ENCODE measurements at places on chromosomes 4 and X.

GRCh38 chr4:153413842-153414241 lies 52.3 kb upstream of the TMEM131L start:
- DNase-seq: no peak

GRCh38 chrX:43373032-43373431 lies 283.1 kb upstream of the MAOA start:
- DNase-seq: peak; percentile 0

- DNase-seq: no peak
Observed at GRCh38 chr4:4271912-4272311, 18.0 kb downstream of the LYAR start.

- DNase-seq: peak; percentile 82
Observed at GRCh38 chr4:169619518-169619957, 840 bp upstream of the CLCN3 start.

DNA sequence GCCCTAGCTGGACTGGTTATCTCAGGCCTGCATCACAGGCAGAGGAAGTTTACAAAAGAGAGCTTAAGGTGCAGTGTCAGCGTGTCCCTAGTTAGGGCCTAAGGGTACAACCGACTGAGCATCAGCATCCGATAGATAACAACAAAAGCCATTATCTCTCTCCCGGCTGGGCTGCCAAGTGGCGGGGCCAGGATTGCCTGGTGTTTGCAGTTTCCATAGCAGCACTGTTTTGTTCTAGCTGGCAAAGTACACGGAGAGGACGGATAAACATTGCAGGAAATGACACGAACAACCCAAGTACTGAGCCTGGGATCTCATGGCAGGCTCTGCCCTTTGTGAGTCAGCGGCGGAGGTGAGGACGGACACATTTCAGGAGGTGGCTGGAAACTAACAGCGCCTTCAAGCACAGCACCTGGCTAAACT lies 104.7 kb upstream of the NOCT start:
- peak; percentile 94 for DNase-seq

DNA sequence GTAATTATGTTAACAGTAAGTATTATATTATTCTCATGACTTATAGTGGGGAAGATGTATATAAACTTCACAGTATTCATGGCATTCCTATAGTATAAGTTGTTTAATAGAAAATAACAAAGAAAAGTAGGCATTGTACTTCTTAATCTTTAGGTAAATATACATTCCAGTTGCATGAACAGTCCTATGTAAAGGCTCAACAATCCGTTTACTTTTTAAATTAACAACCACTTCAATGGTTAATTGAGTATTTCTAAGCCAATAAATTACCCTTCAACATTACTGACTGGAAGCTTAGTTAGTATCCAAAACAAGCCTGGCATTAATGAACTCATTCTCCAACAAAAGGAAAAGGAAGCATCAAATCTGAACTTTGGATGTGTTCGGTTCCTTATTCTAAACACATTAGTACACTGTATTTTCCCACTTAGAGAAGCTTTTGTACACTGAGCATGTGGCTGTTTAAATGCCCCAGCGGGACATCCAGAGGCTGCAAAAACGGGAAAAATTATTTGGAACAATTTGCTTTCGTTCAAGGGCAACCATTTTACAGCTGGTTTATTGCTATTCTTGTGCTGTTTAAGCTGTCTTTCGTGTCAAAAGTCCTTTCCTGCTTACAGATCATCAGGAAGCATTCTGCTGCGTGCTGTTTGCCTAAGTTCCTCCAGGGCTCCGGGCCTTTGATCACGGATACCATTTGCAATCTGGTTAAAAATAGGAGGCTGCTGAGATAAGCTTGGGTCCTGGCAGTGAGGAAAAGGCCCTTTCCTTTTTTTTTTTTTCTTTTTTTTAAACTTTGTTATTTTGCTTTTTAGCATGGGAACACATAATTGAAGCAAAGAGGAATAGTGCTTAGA lies 460.3 kb downstream of the SPRY1 start:
- peak; percentile 31 for DNase-seq

GRCh38 chr4:90503677-90504076 lies 376.5 kb downstream of the CCSER1 start:
- DNase-seq: no peak

DNA sequence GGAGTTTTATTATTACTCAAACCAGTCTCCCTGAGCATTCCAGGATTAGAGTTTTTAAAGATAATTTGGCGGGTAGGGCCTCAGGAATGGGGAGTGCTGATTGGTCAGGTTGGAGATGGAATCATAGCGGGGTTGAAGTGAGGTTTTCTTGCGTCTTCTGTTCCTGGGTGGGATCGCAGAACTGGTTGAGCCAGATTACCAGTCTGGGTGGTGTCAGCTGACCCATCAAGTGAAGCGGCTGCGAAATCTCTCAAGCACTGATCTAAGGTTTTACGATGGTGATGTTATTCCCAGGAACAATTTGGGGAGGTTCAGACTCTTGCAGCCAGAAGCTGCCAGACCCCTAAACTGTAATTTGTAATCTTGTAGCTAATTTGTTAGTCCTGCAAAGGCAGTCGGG lies 25.1 kb upstream of the SETD7 start:
- DNase-seq: peak; percentile 55

GRCh38 chrX:9874483-9874882 lies 88.3 kb downstream of the SHROOM2 start:
- peak; percentile 71 for DNase-seq

DNA sequence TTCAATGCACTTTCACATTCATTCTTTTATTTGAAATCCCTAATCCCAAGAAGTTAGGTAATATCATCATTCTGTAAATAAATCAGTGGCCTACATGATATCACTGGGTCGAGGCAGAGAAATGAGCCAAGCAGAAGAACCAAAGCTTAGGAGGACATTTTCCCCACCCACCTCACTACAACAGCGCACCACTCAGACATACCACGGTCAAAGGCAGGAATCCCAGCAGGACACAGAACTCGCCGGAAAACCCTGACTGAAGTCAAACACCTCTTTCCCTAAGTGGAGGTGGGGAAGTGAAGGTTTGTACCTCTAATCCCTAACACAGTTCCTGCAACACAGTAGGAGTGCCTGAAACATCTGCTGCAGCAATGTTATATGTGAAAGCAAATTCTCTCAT lies 21.5 kb downstream of the RELL1 start:
- no peak for DNase-seq

- DNase-seq: no peak
Observed at GRCh38 chr4:162715401-162715800, 451.3 kb downstream of the NAF1 start.

GRCh38 chr4:182163180-182163579 lies 80.0 kb upstream of the TENM3 start:
- DNase-seq: no peak

- DNase-seq: peak; percentile 72
Observed at GRCh38 chr4:64756016-64756415, 346.8 kb upstream of the TECRL start.

DNA sequence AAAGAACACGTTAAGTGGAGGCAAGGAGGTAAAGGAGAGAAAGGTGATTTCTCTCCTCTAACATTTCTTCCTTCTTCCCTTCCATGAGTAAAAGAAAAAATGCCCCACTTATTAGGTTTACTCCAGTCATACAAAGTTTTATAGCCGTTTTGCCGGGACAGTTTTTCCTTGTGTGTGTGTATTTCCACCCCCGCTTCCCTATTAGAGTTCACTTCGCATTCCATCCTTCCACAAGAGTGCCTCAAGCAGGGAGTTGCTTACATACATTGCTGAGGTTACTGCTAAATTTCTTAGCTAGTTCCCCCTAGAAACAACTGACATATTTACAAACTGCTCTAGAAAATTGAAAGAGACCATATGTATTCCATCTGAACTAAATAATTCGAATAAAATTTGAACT lies 45.2 kb upstream of the BMP15 start:
- no peak for DNase-seq

GRCh38 chr4:2598511-2599303 lies 62.3 kb downstream of the FAM193A start:
- DNase-seq: no peak
